ENCODE measurements at places on chromosomes 12 and 14.

DNA sequence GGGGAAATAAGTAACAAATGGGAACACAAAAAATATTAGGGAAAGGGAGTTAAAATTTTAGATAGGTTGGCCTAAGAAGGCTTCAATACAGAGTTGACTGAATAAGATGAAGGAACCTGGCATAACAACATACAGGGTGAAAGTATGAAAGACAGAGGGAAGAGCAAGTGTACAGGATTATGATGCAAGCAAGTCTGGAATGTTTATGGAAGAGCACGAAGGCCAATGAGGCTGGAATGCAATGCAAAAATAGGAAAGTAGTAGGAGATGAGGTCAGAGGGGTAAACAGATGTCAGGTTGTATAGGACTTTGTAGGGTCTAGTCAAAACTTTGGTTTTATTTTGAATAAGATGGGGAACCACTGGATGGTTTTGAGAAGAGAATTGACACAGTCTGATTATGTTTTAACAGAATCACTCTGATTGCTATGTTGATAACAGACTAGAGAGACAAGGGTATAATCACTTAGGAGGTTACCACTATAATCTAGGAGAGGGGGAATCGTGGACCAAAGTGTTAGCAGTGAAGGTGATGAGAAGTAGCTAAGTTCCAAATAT is 96.8 kb downstream of the OSBPL8 start:
- no peak for DNase-seq

GRCh38 chr14:63565448-63565847 is 22.3 kb upstream of the PPP2R5E start:
- no peak for DNase-seq

- no peak for DNase-seq
Measured at GRCh38 chr12:56462565-56462964, 5.8 kb upstream of the SPRYD4 start.

- no peak for DNase-seq
Measured at GRCh38 chr12:65918021-65918420, 93.7 kb downstream of the HMGA2 start.

DNA sequence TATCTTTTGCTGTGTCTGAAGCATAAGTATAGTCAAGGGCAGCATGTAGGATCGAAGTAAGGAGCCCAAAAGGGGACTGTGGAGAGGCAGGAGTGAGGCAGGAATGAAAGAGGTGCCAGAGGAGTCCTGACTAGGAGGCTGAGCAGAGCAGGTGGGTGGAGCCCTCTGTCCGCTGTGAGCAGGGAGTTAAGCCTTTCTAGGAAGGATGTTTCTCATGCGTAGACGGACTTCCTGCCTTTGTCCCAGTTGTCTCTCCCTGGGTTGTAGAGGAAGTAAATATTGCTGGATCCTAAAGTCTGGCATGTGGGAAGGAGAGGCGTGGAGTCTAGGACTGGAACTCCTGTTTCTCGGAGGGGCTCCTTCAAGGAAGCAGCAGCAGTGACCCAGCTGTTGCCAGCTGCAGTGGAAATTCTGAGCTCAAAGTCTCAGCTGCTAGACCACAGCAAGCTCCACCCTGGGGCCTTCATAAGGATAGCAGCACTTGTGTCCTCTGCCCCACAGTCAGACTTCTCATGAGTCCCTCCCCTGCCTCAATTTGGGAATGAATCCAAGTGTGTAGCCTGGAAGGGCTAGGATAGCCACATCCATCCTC is 44.0 kb downstream of the RBMS2 start:
- DNase-seq, result no peak
